ENCODE measurements at places on chromosomes 1 and 21.

GRCh38 chr1:94335950-94336349 is 82.2 kb upstream of the ABCD3 start:
- DNase-seq, result no peak

- no peak for DNase-seq
These were observed 56.6 kb downstream of the AGPAT3 start for GRCh38 chr21:43921571-43921978.

GRCh38 chr1:199290186-199290585 is 651.3 kb downstream of the PTPRC start:
- DNase-seq, result no peak

DNA sequence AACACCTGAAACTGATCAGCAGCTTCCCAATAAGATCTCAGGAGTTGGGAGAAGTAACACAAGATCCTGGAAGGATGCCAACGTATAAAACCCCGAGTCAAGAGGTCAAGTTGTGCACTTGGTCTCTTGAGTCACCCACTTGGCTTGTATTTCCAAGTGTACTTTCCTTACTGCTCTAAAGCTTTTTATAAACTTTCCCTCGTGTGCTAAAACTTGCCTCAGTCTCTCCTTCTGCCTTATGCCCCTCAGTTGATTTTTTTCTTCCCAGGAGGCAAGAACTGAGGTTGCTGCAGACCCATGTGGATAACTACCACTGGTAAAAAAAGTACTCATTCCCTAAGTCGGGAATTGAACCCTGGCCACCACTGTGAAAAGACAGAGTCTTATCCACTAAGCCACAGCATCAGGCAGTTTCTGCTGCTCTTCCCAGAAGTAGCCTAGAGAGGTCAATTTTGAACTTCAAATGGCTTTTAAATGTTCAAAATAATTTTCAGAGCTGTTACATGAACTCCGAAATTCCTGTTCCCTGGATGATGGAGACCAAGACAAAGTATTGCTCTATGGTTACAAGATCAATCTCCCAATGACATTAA is 28.9 kb downstream of the ITLN2 start:
- DNase-seq, result no peak

- DNase-seq, result peak; percentile 42
These were observed 13.0 kb upstream of the KCNC4 start for GRCh38 chr1:110196917-110197765.

DNA sequence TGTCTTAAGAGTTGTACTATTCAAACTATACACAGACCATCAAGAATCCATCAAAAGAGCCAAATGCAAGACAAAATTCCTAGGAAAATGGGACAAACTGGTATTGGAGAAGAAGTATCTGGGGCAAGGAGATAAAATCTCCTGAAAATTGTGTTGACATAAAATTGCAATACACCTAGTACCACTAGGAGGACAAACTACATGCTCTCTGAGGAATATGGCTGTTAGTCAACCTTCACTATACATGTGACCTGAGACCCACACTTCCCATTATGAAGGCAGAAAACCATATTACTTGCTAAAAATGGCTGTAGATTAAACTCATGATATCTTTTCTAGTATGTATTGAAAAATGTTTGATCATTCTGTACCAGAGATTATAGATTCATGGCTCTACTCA is 30.0 kb downstream of the IRF2BP2 start:
- no peak for DNase-seq

DNA sequence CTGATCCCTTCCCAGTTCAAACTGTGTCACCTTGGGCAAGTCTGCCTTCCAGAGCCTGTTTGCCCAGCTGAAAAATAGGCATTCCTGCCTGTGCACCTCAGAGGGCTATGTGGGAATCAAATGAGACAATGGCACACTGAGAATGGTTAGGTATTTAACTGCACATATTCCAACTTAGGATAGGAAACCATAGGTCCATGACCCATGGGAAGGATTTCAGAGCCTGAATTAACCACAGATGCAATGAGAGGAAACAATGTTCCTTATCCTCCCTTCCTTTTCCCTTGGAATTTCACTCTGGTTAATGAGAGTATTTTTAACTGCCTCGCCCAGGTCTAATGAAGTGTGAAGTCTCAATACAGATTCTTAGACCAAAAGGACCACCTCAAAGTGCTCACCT is 12.7 kb downstream of the PAFAH2 start:
- no peak for DNase-seq

DNA sequence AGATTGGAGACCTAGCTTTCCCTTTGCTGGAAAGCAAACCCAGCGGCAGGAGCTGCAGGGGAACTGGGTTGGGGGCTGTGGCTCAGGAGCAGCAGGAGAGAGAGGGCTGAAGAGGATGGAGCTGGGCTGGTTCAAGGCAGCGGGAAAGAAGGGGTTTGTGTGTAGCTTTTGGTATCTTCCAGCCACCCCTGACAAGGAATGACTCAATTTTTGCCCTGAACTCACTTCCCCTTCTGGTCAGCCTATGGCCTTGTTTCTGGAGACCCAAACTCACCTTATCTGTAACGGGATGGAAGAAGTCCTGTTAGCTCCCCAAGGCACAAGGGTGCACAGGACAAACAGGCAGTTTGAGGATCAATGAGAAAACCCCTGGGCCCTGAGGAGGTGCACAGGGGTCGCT is 13.1 kb downstream of the C1orf115 start:
- DNase-seq, result no peak

DNA sequence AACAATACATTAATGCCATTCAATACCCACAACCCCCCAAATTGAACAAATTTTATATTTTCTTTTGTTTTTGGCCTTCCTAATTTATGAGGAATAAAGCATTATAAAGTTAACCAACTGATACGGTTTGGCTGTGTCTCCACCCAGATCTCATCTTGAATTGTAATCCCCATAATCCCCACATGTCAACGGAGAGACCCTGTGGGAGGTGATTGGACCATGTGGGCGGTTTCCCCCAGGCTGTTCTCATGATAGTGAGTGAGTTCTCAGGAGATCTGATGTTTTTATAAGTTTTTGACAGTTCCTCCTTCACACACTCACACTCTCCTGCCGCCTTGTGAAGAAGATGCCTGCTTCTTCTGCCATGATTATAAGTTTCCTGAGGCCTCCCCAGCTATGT is 6.4 kb upstream of the MCOLN3 start:
- DNase-seq, result no peak

DNA sequence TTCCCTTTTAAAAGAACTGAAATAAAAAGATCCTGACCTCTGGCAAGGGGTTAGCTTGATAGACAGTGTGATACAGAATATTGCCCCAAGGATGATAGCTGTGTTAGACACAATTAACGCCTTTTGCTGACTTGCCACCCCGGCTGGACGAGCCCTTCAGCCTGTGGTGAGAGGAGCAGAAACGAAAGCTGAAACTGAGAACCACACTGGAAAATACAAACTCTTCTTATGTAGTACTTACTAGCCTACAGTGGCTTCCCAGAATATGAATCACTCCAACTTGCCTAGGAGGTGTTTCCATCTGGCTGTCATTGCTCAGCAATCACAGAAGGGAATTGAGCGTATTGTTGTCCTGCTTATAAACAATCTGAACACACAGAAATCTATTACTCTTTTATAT is 22.9 kb downstream of the SAMSN1 start:
- DNase-seq, result peak; percentile 48

- DNase-seq, result no peak
These were observed 22.7 kb downstream of the PKNOX1 start for GRCh38 chr21:42997053-42997452.

DNA sequence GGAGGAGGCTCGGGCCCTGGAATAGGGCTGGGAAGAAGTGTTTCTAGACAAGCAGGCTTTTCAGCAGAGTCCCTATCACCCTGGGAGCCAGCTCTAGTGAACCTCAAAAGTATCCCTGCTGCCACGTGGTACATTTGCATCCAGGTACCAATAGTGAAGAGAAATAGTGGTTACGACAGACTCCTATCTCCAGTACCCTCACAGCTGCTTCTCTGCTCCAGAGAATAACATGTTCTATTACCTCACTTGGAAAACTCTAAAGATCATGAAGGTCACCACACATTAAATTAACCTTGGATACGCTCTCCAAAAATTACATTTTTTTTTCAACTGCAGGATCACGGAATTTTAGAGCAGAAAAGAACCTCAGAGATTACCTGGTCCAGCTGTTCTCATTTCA is 230.4 kb upstream of the PLD5 start:
- DNase-seq, result no peak

All from activated T-cell treated with anti-CD3 and anti-CD28 coated beads for 24 hours (primary cell).